Frontal cortex (tissue), 4 donors: ENCODE measurements at places on chromosomes 4 and X. TPM values are rescaled to one million over a fixed set of nuclear protein-coding genes. Genes with fewer than 3 reads are reported as not detected.

MAGEE1 gene
- total RNA-seq, result 16.3 TPM

MAGEA3 gene
- total RNA-seq, result not detected

WDR17 gene
- total RNA-seq, result 63.6 TPM

CXorf49 gene
- total RNA-seq, result not detected

APLN gene
- 2.4 TPM for total RNA-seq

ERCC6L gene
- 0.41 TPM for total RNA-seq

ALAS2 gene
- 50.1 TPM for total RNA-seq

GABRE gene
- total RNA-seq, result 0.82 TPM

CLGN gene
- total RNA-seq, result 4.5 TPM

FAM149A gene
- 31.0 TPM for total RNA-seq

UGT8 gene
- total RNA-seq, result 4.5 TPM

ZDHHC15 gene
- total RNA-seq, result 14.3 TPM

TIMM17B gene
- total RNA-seq, result 33.8 TPM

ATP2B3 gene
- 7.3 TPM for total RNA-seq

VCX gene
- not detected for total RNA-seq

HSFX1 gene
- 1.2 TPM for total RNA-seq

UGT2B11 gene
- not detected for total RNA-seq

PAGE4 gene
- not detected for total RNA-seq

F11 gene
- total RNA-seq, result not detected

FAM236D gene
- not detected for total RNA-seq

PIN4 gene
- 16.3 TPM for total RNA-seq

SLC4A4 gene
- 19.2 TPM for total RNA-seq

ZNF157 gene
- total RNA-seq, result 4.9 TPM

MTTP gene
- total RNA-seq, result 2.0 TPM

ZMAT1 gene
- total RNA-seq, result 6.5 TPM

TRAM1L1 gene
- 28.9 TPM for total RNA-seq

CLDN34 gene
- not detected for total RNA-seq

GPRASP2 gene
- 84.8 TPM for total RNA-seq

DAPP1 gene
- 0.41 TPM for total RNA-seq

ASB12 gene
- 0.41 TPM for total RNA-seq

STAG2 gene
- total RNA-seq, result 117 TPM

CCSER1 gene
- total RNA-seq, result 165 TPM

CENPI gene
- total RNA-seq, result 7.7 TPM

EREG gene
- total RNA-seq, result not detected
